ENCODE measurements at places on chromosomes 7 and 10.

- DNase-seq, result no peak
Measured at GRCh38 chr10:104938031-104938430, 296.9 kb downstream of the SORCS3 start.

DNA sequence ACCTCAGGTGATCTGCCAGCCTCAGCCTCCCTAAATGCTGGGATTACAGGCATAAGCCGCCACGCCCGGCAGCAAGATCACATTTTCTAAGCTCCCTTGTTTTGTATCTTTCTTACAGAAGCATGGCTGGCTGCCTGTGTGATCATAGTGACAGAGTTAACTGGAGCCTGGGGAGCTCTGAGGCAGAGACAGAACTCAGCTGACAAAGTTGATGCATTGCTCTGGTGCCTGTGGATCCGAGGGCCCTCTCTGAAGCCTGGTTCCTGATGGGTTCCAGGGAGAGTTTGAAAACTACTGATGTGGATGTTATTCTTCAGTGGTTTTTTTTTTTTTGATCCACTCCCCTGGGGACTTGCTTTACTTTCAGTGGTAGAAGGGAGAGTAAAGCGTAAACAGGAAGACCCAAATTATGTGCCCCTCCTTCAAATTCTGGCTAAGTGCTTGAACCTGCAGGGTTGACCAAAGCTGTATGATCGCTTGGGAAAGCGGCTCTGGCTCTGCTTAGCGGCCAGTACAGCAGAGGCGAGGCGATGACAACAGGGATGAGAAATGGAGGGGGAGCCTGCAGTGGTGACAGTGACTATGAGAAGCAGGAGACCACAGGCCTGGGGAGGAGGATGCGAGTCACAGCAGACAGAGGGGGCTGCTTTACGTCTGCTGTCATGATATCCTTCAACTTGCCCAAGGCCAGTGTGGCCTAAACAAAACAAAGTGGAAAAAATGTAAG, 6.8 kb upstream of the EFCAB10 start:
- DNase-seq, result no peak

- no peak for DNase-seq
Measured at GRCh38 chr7:134028853-134029252, 98.3 kb upstream of the LRGUK start.

DNA sequence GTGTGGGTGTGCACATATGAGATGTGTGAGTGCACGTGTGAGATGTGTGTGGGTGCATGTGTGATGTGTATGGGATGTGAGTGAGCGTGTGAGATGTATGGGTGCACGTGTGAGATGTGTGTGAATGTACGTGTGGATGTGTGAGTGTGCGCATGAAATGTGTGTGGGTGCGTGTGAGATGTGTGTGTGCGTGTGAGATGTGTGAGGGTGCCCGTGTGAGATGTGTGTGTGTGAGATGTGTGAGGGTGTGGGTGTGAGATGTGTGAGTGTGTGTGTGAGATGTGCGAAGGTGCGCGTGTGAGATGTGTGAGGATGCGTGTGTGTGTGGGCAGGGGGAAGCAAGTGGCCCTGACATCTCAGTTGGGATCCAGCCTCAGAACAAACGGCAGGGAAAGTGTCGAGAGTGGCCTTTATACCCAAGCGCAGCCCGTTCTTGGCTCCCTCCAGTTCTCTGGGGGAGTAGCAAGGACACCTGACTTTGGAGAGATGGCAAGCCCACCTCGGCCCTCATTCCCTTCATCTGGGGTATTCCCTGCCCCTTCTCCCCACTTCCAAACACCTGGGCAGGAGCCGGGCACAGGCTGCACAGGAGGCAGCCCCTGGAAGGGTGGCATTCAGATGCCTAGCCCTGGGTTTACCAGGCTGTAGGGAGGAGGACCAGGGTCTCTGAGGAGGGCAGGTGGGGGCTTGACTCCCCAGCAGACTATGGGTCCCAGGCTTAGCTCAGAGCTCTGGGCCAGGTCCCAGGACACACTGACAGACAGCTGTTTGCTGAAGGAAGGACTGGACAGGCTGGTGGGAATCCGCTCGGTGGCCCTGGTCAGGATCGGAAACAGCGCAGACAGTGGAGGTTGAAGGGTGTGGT, 31.6 kb downstream of the PPIF start:
- peak; percentile 3 for DNase-seq

DNA sequence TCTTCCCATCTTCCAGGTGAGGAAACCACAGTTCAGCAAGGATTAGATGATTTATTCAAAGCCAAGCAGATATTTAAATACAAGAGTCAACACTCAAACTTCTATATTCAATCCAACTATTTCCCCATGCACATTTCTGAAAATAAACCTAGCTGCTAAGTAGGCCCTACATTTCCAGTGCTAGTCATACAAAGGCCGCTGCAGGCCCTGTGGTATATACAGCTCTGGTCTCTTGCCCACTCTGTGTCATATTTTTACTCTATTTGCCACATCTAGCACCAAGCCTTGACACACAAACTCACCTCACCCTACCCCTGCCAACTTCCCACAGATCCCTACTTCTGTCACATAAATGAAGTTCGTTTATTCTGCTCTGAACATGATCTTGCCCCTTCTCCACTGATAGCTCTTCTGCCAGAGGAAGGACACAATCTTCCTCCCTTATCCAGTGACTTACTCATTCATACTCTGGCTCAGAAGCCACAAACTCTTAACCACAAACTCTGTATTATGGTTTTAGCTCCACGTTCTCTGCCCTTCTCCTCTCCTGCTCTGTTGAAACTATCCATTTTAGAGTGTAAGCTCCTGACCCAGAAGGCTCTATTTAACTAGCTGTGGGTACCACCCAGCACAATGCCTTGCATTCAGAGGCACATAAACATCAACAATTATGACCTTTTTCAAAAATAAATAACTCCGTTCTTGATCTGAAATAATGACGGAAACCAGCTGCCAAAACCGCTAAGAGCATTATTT, 180.7 kb downstream of the CPEB3 start:
- DNase-seq, result no peak

DNA sequence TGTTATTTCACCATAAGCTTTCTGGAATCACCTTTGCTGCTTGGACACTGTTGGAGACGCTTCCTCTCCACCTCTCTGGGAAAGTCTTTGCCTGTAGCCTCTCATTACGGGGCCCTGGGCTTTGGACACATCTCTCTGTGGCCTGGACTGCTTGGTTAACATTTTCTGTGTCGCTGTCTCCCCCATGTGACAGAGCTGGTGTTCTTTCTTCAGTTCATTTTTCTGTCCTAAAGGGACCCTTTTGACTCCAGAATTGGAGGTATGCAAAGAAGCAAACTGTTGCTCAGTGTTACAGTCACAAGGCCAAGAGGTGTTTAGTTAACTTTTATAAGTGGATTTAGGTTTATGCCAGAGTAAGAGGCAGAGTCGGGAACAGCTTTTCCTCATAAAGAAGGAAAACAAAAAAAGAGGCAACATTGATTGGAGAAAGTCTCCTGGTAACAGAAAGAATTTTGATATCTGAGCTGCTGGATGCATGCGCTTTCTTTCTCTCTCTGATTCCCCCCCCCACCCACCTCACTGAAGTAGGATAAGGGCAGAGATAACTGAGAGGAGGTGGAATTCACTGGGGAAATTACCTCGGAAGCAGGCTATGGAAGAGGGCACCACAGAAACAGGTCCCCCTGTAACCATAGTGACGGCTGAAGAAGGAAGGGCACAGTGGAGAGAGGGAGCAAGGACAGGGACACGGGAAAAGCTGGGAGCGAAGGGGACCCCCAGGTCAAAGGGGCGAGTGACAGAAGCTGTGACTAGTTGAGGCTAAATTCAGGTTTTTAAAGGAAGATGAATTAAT, 57.8 kb downstream of the LGI1 start:
- DNase-seq, result peak; percentile 77

DNA sequence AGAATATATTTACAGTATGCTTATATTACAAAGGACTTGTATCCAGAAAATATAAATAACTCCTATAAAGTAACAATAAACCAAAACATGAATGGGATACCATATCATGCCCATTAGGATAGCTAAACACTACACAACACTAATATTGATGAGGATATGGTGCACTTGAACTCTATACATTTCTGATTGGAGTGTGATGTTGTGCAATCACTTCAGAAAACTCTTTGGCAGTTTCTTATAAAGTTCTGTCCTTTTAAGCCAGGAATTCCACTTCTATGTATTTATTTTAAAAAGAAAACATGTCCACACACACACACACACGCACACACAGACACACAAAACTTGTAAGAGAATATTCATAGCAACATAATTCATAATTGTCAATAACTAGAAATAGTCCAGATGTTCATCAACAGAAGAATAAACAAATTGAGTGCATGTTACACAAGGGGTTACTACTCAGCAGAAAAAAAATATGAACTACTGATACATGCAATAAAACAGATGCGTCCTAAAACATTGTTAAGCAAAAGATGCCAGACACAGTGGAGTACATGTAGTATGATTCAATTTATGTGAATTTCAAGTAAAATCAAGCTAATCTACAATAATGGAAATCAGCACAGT, 416.0 kb downstream of the PLXDC2 start:
- DNase-seq, result no peak

GRCh38 chr7:43247757-43248156, 135.3 kb downstream of the HECW1 start:
- no peak for DNase-seq

Data from Ammon's horn (tissue), 1 donor.